ENCODE measurements at places on chromosomes 16 and 17. TPM values are rescaled to one million over a fixed set of nuclear protein-coding genes. Genes with fewer than 3 reads are reported as not detected.

KARS1 gene
- total RNA-seq: 347 TPM

CD300LB gene
- total RNA-seq: not detected

CMTM2 gene
- total RNA-seq: not detected

CASKIN2 gene
- 4.3 TPM for total RNA-seq

TLK2 gene
- total RNA-seq: 32.4 TPM

TSPOAP1 gene
- total RNA-seq: 15.4 TPM

CTRB1 gene
- total RNA-seq: not detected

SLC16A13 gene
- total RNA-seq: 5.2 TPM

TPPP3 gene
- total RNA-seq: not detected

TBC1D3G gene
- not detected for total RNA-seq

KCNJ16 gene
- not detected for total RNA-seq

CCL17 gene
- total RNA-seq: not detected

CTRL gene
- total RNA-seq: 6.2 TPM

CD300E gene
- total RNA-seq: not detected

TOX3 gene
- not detected for total RNA-seq

MFAP4 gene
- total RNA-seq: 0.41 TPM

MRM3 gene
- 47.2 TPM for total RNA-seq

ZFHX3 gene
- 0.54 TPM for total RNA-seq

CDRT15L2 gene
- not detected for total RNA-seq
